ENCODE measurements at places on chromosomes 2 and 18.

DNA sequence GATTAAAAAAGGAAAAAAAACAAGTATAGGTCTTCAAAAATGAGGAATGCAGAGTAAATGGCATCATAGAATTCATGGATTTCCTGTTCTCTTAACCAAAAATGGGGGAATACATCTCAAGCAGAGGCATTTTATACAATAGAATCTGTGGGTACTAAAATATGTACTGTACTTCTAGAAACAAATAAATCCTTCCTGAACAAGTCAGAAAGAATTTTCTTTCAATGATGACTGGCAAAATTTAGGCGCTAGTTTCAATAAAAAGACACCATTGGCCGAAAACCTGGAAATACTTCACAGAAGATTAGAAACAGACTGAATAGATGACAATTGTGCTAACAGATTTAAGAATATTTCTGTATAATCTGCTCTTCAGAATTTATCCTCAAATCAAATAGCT is 15.1 kb downstream of the TRAK2 start:
- no peak for DNase-seq

GRCh38 chr2:203820969-203821368 is 46.6 kb upstream of the CTLA4 start:
- no peak for DNase-seq

GRCh38 chr2:230980468-230980867 is 15.5 kb upstream of the SPATA3 start:
- no peak for DNase-seq

DNA sequence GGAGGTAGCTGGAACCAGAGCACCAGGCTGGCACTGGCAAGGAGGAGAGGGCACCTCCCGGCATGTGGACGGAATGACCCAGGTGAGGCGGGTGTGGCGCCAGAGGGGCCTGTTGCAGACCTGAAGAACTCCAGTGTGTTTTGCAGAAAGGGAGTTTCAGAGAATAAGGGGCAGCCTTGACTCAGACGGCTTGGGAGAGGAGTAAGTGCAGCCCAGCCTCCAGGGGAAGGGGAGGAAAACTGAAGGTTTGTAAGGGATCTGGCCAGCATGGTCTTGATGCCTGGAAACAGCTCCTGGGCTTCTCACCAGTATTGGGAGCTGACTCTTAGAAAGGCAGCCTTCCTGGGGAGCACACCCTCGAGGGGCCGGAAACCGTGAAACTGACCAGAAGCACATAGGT is 101.1 kb downstream of the AGAP1 start:
- no peak for DNase-seq

GRCh38 chr2:29733213-29733612 is 188.2 kb downstream of the ALK start:
- no peak for DNase-seq

GRCh38 chr2:157231476-157231875 is 26.0 kb upstream of the GALNT5 start:
- DNase-seq: no peak

GRCh38 chr2:241224851-241225438 is 36.5 kb downstream of the ANO7 start:
- no peak for DNase-seq

GRCh38 chr18:4636967-4637366 is 181.9 kb upstream of the DLGAP1 start:
- no peak for DNase-seq

GRCh38 chr18:47191961-47192360 is 15.8 kb upstream of the IER3IP1 start:
- DNase-seq: peak; percentile 3

GRCh38 chr2:113940891-113941290 is 51.0 kb downstream of the ACTR3 start:
- no peak for DNase-seq

DNA sequence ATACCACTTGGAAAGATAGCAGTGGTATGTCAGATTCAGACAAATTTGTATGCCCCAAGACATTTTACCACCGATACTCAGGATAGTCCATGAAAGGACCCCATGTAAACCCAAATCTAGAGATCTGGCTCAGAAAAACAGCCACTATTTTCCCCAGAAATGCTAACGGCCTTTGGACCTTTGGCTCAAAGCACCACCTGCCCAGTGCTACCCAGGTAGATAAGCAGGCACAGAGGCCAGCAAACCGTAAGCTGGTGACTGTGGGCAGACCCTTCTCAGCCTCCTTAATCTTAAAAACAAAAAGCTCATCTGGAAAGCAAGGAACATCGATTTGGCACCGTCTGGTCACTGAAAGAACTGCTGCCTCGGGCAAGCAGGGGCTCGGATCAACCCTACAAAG is 61.4 kb upstream of the GREB1L start:
- no peak for DNase-seq

GRCh38 chr2:12382366-12382765 is 334.4 kb upstream of the TRIB2 start:
- DNase-seq: no peak

DNA sequence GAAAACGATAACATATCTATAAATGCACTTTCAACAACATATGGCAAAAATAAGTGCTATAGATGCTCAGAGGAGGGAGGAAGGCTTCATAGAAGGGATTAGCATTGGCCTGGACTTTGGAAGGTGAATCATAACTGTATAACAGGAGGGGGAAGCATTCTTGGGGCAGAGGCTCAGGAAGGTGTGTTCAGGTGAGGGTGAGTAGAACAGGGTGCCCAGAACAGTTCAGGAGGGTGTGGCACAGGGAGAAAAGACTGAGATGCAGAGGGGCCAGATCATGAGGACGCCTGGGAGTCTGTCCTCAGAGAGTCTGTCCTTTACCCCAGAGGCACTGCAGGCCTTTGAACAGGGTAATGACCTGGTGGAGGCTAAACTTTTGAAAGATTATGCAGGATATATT is 29.3 kb upstream of the MEP1B start:
- no peak for DNase-seq

DNA sequence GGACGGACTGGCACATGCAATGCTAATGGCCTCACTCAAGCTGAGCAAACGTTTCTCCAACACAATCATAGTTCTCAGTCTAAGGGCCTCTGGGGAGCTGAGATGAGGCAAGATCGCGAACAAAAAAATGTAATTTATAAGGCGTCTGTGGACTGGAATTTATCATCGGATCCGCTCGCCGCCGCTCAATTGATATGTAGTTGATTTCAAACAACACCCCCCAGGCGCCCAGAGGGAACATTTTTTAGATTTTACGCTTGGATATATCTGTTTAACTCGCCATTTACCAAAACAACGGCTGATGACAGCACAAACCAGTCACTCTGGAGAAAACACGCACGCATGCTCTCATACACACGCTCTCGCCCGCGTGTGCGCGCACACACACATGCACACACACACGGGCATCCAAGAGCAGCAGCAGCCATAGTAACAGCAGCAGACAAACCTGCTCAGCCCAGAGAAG is 335.8 kb downstream of the SMAD2 start:
- DNase-seq: no peak

DNA sequence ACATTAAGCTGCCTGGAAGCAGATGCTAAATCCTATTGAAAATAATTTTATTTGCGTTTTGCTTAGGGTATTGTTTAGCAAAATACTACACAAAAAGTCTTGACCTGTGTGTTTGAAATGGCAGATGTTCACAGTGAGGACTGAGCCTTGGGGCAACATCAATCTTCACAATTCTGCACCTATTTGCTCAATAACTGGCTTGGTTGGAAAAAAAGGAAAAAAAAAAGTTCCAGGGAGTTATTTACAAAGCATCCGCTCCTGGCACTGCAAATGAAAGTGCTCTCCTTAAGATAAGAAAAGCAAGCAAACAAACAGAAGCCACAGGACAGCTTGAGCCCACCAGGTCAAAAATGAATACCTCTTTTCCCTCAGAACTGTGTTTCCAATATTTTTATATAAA is 77.7 kb downstream of the MAP2 start:
- no peak for DNase-seq

DNA sequence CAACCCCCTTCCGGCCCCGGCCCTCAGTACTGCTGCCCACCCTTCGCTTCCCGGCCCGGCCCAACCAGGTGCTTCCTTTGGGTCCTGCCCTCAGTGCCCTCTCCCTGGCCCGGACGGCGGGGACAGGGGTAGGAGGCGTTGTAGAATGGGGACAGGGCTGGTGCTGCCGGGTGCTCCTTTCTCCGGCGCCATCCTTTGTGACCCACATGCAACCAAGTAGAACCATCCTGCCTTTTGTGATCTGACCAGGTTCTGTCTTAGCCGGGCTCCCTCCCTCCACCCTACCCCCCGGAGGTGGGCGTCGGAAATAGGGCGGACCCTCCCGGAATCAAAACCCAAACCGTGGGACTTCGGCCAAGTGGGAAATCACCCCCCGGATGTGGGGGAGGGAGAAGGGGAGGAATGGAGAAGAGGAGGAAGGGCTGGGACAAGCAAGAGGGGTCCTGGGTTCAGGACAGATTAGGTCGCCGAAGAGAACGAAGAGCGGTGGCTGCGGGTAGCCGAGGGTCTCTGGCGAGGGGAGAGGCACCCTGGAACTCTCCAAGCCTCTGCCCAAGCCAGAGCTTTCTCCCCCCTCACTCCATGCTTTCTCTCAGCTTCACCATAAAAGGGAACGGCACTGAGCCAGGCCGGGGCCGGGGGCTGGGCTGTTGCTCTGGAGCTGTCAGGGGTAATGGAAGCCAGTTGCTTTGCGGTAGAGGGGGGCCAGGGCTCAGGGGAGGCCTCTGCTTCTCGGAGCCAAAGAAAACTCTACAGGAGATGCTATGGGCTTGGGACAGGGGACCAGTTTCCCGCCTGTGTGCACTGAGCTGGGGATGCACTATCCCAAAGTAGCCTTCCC is 756 bp upstream of the OST4 start:
- no peak for DNase-seq

DNA sequence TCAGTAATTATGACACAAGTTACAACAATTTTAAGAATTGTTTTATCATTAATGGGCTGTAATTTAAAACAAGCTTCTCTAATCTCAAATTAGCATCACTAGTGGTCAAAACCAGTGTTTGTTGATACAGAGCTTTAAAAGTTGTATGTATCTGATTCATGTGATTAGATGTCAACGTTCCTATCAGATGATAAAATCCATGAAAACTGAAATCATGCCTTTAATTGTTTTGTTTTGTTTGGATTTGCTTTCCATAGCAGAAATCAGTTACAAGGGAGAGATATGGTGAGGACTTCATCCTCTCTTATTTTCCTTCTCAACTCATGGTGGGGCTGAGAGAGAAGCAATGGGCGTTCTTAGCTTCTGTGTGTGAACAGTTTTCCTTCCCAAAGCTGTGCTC is 469.6 kb downstream of the PID1 start:
- no peak for DNase-seq

All from kidney glomerular epithelial cell (primary cell).